T-cell (primary cell): ENCODE measurements at places on chromosomes 7 and 10. TPM values are rescaled to one million over a fixed set of nuclear protein-coding genes. Genes with fewer than 3 reads are reported as not detected.

- no peak for DNase-seq
Measured at GRCh38 chr7:37675749-37676148, 7.8 kb upstream of the GPR141 start.

DNA sequence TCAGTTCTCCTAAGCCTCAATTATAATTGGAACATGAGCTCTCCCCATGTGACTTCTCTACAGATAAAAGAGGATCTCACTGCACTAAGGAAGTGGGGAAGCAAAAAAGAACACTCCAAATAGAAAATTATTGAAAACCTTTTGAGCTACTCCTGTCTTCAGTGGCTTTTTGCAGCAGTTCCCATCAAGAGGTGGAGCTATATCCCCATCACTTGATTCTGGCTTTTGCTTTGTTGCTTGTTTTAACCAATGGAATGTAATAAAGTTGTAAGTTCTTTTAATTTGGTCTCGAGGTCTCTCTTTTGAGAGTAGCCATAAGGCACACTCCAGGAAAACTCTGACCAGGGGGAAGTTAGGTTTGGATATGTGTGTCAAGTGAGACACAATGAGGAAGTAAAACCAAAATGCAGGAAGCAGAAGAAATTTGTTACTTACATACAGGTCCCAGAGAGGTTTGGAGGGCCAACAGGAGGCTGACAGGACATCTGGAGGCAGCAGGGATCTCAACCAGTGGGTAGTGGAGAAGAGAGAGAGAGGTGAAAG lies 569.4 kb downstream of the HTR7 start:
- no peak for DNase-seq

DNA sequence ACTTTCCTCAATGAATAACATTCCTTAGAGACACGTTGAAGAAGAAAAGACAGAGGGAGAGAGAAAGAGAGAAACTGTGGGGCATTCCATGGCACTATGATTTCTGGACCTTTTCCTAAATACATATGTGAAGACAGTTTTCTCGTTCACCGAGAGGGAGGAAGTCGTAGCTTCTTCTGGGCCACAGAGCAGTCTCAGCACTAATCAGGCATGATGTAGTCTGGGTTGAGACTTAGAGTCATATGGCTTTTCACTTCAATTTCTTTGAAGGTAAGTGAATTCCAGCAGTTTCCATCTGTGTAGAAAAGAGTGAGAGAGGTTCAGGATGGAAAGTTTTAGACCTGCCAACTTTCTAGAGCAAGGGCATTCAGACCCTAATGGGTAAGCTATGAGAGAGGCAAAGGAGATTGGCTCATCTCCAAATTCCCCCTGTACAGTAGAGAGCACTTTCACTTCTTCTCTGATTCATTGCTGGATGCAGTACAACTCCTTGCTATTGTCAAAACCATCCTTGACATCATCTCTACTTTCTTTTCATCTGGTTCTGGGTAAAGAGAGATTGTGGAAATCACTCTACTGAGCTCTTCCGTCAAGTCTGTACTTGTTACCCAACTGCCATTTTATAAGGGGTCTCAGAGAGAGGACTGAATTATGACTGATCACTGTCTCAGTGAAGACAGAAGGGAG lies 31.5 kb upstream of the OR9A4 start:
- no peak for DNase-seq

DNA sequence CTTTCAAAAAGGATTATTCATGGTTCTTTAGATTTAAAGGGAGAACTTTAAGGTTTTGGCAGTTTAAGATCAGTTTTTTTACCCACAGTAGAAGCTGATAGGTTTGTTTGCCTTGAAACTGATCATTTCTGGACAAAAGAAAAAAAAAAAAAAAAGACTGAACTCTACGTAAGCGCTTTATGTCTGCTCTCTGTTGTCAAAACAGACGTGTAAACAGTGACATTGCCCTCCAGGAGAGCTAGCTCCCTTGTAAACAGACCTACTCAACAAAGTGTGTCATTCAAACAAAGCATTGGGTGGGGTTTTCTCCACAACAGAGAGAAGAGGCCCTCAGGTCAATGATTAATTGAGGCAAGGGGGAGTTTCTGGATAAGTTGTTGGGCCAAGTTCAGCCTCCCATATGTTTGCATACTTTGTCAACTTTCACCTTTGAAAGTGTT lies 568.1 kb upstream of the LRRN3 start:
- DNase-seq: no peak

Gene PRSS37
- not detected for total RNA-seq

Gene CPA2
- total RNA-seq: 2.2 TPM

Gene SPDYE16
- total RNA-seq: 0.96 TPM
